ENCODE measurements at places on chromosomes 1 and 21.

DNA sequence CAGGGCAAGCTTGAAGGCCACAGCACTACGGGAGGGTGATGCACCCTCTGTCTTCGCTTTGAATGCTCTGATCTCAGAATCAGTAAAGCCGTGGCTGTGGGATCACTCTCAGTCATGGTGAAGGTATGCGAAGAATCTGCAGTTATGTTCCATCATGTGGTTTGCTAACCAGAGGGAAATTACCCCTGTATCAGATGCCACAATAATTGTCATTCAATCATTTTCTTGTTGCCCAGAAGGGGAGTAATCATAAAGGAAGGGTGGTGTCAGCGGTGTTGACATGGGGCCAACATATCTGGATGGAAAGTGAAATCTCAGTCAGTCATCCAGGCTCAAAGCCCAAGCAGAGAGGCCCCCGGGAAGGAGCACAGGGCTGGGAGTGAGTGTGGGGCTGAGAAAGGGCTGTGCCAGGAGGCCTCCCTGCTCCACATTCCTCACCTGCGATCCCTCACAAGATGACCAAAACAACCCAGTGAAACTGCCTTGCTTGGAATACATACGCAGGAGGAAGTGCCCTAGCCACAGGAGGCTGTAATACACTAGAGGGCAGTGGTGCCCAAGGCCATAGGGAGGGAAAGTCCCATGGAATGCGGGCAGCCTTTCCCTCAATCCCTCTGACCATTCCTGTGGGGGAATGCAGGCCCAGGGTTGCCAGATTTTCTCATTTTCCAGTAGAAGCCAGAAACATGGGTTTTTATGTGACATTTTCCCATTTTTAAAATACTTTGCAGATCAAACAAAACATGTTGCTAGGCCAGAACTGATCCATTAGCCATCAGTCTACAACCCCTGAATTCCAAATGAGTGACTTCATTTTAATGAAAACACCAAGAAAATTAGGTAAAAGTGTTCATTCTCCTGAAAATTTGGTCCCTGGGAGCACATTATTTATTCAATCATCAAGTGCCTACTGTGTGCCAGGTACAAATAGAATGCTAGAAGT is 95.7 kb upstream of the VANGL1 start:
- peak; percentile 6 for DNase-seq

- DNase-seq, result no peak
These were observed 35.6 kb downstream of the SOX13 start for GRCh38 chr1:204108312-204109141.

DNA sequence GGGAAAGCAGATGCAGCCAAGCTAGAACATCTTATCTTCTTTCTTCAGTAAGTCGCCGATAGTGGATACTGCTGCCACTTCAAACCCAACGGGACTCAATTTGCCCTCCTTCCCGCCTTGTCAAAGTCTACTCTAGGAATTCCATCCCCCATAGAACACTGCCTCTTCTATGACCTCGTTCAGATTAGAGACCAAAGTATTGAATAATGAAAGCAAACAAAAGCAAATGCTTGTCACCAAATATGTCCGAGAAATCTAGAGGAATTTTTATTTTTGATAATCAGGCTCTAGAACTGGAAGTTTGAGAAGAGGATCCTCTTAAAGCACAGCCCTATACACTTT is 853 bp upstream of the RRAGC start:
- DNase-seq, result no peak

GRCh38 chr1:28744184-28744583 is 7.4 kb downstream of the YTHDF2 start:
- no peak for DNase-seq

DNA sequence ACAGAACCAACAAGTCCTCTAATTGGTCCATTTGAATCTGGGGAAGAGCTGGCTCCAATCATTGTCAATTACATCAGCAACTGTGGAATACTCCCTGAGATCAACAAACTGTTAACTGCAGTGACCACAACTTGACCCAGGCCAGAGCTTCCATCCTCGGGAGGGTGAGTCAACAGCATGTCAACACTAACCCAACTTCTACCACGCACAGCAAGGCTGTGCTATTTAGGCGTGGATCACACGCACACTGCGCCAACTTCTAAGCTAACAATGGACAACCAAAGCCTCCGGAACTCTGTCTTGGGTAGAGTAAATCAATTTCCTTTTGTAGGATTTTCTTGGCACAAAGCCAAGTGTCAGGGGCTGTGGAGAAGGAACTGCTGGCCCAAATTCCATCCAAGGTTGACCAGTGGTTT is 30.4 kb downstream of the APP start:
- DNase-seq, result no peak

DNA sequence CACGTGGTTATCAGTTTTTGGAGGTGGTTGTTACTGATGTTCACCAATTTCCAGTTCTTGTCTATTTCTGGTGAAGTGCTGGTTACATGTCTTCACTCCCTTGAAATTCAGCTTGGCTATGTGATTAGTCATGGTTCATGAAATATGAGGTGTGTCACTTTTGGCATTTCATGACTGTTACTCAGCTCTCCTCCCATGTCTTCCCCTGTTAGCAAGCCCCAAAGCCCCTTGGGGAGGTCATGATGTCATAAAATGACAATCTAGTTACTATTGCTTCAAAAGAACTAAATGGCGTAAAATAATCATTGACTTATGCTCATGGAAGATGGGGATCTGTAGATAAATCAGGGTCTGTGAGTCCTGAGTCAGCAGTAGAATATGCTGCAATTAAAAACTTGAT is 425.1 kb downstream of the SETD4 start:
- no peak for DNase-seq

DNA sequence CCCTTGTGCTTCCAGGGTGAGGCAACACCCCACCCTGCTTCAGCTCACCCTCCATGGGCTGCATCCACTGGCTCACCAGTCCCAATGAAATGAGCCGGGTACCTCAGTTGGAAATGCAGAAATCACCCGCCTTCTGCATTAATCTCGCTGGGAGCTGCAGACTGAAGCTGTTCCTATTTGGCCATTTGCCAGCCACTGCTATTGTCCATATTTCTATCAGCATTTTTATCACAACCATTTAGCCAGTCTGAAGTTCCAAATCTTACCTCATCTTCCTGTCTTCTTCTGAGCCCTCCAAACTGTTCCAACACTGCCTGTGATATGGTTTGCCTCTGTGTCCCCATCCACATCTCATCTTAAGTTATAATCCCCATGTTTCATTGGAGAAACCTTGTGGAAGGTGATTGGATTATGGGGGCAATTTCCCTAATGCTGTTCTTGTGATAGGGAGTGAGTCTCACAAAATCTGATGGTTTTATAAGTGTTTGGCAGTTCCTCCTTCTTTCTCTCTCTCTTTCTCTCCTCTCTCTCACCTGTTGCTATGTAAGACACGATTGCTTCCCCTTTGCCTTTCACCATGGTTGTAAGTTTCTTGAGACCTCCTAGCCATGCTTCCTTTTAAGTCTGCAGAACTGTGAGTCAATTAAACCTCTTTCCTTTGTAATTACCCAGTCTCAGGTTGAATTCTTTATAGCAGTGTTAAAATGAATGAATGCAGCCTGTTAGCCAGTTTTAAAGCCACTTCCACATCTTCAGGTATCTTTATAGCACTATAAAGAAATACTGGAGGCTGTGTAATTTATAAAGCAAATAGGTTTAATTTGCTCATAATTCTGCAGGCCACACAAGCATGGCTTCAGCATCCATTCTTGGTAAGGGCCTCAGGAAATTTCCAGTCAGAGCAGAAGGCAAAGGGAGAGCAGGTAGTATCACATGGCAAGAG is 203.5 kb downstream of the FCRL5 start:
- no peak for DNase-seq

GRCh38 chr1:155309423-155310021 is 856 bp downstream of the FDPS start:
- no peak for DNase-seq

DNA sequence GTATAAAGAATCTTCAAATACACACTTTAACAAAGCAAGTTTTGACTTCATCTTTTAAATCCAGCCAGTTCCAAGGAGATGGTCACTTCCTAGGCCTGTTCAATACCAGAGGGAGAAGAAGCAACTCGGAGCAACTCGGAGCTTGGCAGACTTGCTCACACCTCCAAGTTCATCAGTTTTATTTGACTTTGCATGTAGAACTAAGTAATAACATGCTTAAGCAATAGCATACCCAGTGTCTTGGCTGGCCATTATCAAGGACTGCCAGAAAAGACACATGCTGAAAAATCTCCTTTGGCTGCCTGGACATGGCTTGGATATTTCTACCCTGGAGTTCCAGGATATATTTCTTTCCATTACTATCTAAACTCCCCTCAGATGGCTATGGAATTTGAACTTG is 52.6 kb downstream of the GNG12 start:
- no peak for DNase-seq

DNA sequence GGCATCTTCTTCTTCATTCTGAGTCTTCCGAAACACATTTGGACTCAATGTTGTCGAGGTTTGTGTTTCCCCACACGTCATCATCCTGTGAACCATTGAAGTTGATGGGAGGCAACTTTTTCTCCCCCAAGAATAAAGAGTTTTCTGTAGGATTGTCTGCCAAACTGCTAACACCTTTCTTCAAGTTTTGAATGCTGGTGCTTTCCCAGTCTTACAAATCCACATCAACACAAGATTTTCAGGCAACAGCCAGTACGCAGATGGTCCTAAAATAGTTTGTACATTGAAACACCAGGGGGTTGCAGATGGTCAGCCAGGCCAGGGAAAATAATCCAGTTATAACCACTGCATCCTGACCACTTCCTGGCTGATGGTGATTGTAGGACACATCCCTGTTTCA is 187.9 kb downstream of the DISC1 start:
- DNase-seq, result no peak

- no peak for DNase-seq
These were observed 22.9 kb downstream of the SYT14 start for GRCh38 chr1:209960926-209961325.

- no peak for DNase-seq
These were observed 20.5 kb downstream of the RCSD1 start for GRCh38 chr1:167650269-167651160.

- no peak for DNase-seq
These were observed 995 bp upstream of the ZBTB48 start for GRCh38 chr1:6578624-6579373.

DNA sequence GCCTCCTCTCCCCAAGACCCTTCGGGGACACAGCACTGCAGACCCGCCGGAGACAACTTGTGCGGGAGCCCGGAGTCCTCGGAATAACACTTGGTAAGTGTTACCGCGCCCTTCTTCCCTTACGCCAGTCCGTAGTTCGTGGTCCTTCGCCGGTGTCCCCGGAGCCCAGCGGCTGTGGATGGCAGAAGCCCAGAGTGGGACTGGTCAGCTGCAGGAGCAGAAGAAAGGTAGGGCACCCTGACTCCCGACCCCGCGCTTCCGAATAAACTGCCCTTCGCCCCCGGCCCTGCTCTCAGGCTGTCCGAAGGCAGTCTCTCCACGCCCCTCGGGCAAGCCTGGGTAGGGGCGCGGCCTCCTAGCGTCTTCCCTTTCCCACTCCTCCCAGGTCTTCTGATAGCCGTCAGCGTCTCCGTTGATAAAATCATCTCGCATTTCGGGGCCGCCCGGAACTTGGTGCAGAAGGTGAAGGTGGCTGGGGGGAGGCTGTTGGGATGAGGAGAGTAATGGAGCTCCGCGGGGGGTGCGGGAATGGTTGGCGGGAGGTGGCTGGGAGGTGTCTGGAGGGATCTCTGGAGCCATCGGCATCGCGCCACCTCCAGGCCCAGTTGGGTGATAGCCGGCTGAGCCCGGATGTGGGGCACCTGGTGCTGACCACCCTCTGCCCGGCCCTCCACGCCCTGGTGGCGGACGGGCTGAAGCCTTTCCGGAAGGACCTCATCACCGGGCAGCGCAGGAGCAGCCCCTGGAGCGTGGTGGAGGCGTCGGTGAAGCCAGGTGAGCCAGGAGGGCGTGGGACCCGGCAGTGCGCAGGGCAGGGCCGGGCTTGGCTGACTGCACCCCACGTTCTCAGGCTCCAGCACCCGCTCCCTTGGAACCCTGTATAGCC is 4.3 kb downstream of the RUSC1 start:
- DNase-seq, result no peak

DNA sequence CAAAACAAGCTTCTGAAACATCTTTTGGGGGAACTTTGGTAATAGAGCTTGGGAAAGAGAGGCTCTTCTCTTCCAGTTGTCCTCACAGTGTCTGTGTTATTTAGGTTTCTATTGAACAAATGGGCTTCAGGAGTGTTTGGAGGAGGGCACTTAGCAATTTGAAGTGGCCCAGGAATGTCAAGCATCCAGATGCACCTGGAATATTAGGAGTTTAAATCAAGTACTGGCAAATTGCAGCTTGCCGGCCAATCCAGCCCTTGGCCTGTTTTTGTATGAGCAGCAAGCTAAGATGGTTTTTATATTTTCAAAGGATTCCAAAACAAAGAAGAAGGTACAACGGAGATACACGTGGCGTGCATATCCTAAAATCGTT is 94.7 kb downstream of the CCDC185 start:
- DNase-seq, result no peak

DNA sequence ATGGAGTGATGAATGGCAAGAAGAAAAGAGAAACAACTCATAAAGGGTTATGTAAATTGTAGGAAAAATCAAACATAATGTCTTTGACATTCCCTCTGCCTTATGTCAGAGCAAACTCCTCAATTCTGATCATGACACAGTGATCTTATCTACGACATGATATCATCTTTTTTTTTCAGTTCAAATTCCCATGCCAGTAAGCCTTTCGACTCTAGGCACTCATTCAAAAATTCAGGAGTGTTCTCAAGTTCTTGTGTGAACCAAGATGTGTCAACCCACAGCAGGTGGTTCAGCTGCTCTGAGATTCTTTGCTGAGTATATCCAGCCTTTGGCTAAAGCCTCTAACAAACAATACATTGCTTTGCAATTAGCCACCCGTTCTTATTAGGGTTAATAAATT is 97.1 kb upstream of the ESRRG start:
- DNase-seq, result no peak

Data from activated T-cell treated with anti-CD3 and anti-CD28 coated beads for 48 hours (primary cell).